Glutamatergic neuron (in vitro differentiated cells): ENCODE measurements at places on chromosomes 4 and X. TPM values are rescaled to one million over a fixed set of nuclear protein-coding genes. Genes with fewer than 3 reads are reported as not detected.
A peak's percentile ranks its signal among the peaks of the same experiment; 100 is the strongest.

GRCh38 chr4:37847311-37847884 lies 20.9 kb downstream of the PGM2 start:
- no peak for DNase-seq

GRCh38 chrX:16970977-16971376 lies 24.5 kb downstream of the REPS2 start:
- no peak for DNase-seq

GRCh38 chr4:180449395-180449956 lies 1793.7 kb upstream of the TENM3 start:
- DNase-seq: peak; percentile 68

The AMMECR1 gene
- total RNA-seq: 2.3 TPM
